NCI-H1105 treated with DMSO at 0.1 percent for 48 hours (cell line): ENCODE measurements at places on chromosomes 2 and 18.

DNA sequence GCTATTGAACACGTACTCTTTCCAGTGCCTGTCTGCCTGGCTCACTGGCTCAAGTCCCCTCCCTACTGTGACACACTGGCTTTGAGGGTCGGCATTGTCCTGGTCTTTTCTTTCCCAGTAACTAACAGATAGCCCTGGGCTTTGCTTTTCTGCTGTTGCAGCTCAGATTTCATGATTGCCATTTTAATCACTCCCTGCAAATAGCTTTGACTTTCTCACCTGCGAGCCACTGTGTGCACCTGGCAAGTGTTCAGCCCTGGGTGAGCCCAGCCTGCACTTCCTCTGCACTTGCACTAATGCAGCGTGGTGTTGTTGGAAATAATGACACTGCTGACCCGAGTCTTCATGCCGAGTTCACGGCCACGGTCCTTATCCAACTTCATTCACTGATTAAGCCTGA is 52.9 kb downstream of the DCDC2C start:
- peak; percentile 86 for DNase-seq

DNA sequence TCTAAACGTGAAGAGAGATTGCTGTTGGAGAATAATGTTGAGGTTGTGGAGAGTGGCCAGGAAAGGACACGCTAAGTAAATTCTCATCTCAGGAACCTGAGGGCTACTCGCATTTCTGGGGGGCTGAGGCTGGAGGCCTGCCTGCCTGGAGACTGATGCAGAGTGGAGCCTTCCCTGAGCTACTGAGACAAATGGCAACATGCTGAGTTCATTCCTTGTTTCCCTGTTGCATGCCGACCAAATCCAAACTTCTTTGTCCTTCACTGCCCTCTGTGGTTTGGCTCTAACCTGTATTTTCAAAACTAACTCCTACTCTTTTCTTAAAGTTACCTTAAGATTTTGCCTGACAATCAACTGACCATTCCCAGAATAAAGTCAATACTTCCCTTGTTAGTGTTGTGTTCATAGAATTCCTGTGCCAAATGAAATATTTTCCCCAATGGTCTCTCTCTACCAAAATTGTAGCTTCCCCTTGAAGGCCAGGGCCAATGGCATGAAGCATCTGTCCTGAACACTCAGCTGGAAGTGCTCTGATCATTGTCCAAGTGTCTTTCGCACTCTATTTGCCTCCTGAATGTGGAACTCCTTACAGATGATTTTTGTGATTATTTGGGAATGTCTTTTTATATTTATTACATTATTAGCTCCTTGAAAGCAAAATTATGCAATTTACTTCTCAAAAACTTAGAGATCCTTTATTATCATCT is 1085.6 kb downstream of the SOCS6 start:
- DNase-seq: no peak

GRCh38 chr2:10414591-10414990 is 33.5 kb downstream of the ODC1 start:
- DNase-seq: peak; percentile 91

- DNase-seq: no peak
These were observed 11.0 kb downstream of the IL18R1 start for GRCh38 chr2:102366406-102367112.

DNA sequence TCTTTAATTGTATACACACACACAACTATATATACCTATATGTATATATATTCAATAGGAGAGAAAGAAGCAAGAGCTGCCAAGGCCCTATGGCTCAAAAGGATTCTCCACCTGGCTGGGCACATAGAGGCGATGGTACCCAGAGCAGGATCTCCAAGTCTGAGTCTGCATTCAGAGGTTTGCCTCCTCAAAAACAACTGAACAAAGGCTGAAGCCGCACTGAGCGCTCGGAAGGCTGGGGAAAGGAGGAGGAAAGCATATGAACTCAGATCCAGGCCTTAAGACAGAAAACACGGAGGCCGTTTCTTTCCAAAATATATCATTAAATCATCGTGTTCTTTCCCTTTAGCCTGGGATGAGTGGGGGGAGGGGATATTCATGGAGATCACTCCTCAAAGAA is 3.6 kb downstream of the HOXD12 start:
- no peak for DNase-seq

DNA sequence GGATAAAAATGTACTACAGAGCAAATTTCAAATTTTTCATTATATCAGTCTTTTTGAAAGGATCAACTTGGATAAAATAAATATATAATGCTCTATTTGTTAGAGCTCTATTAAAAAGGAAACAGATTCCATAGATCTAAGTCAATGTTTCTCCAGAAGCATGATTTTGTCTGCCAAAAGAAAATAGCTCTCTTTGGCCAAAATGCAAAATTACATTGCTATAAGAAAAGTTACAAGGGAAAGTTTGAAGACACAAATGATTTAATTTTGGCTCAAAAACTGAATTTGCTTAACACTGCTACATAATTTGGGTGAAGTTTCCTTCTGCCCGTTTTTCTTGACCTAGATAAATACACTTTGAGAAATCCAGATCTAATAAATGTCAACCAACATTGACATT is 15.7 kb downstream of the C2orf69 start:
- no peak for DNase-seq

DNA sequence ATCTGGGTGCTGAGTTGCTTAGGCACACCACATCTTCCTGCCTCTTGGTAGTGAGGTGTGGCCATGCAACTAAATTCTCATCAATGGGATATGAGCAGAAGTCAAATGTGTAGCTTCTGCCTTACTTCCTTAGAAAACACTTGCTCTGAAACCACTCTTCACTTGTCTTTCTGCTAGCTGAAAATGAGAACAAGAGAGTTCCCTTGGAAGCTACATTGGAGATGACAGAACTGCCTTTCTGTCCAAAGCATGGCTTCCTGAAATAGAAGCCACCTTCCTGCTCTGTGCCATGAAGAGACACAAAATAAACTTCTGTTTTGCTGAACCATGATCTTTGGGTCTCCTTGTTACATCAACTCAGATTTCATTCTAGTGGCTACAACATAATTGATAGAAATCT is 659.9 kb downstream of the IRS1 start:
- no peak for DNase-seq

- no peak for DNase-seq
These were observed 1068.2 kb upstream of the ACVR2A start for GRCh38 chr2:146776596-146776995.

DNA sequence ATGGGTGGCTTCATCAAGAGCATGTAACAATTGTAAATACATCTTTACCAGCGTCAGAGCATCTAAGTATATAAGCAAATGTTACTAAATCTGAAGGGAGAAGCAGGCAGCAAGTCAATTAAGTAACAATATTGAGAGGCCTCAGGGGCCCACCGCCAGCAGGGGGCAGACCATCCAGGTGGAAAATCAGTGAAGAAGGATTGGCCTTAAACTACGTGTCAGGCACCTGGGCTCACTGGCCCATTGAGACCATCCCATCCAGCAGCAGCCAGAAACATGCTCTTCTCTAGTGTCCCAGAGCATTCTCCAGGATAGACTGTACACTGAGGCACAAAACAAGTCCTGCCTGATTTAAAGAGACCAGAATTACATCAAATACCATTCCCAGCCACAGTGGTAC is 96.2 kb upstream of the SNTG2 start:
- DNase-seq: peak; percentile 53

DNA sequence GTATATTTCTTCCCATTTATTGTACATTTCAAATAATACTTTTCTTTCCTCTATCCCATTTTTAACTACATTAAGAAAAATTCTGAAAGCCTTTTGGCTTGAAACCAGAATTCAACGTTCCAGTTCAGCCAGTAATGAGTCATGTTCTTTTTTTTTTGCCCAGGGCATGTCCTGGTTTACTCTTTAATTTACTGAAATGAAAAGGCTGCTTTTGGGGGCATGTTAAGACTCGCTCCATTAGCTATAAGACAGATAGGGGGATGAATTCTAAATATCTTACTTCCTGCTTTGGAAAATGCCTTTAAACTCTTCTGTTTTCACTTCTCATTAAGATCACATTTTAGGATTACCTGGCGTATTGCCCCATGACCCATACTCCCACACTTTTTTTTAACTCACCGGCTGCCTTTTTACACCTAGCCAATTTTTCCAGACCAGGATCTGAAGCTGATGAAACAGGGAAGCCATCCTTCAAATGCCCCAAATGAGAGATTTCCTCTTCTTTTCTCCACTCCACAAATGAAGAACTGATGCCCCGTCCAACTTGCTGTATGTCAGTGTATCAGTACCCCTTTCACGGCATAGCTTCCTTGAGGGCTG is 585 bp downstream of the ABCA12 start:
- DNase-seq: peak; percentile 45

DNA sequence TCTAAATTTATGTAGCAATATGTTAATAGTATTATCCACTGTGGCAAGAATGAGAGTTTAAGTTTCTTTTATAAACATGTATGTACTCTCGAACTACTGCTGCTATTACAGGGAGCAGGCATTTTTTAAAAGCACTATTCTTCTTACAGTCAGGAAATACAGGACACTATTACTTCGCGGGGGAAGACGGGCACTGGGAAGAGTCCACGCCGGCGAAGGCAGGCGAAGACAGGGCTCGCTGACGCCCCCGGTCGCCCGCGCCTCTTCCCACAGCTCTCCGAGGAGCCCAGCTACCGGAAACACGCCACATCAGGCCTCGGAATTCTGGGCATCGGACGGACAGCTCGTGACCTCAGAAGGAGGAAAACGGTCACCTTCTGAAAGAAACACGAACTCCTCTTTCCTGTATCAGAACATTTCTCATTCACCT is 90.2 kb downstream of the FAM161A start:
- peak; percentile 81 for DNase-seq
